ENCODE measurements at places on chromosomes 12 and 14.

GRCh38 chr14:88482524-88482923 is 72.3 kb downstream of the PTPN21 start:
- DNase-seq, result no peak

DNA sequence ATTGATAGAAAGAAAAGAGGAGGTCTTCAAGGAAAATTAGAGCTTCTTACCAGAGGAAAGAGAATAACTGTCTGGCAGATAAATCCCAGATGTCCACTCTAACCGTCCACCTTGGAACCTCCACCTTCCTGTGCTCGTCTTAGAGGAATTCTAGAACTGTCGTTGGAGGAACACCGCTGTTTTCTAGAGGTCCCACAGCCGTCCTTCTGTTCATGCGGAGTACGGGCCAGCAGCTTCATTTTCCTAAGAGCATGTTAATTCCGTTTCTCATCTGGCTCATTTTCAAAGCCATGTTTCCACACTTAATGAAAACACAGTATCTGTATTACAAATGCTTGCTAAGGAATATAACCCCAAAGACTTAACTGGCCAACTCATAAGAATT is 107.9 kb upstream of the ESRRB start:
- DNase-seq, result no peak

DNA sequence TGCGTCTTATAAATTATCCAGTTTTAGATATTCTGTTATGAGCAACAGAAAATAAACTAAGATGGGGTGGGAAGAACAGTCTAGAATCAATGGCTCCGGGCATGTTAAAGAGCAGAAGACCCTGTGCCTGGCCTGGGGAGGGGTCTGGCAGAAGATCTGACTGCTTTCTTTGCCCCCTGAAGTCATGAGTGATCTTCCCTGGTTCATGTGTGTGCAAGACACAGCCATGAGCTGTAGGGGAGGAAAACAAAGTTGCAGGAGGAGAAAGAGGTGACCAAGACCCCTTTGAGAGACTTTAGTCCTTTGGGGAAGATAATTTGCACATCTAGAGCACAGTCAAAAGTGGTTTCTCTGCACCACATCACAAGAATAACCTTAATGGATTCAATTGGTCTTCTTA is 4.8 kb downstream of the LACRT start:
- no peak for DNase-seq

- DNase-seq, result no peak
These were observed 208.6 kb downstream of the BTG1 start for GRCh38 chr12:91937009-91937408.

GRCh38 chr12:53424626-53425514 is 1.2 kb downstream of the AMHR2 start:
- no peak for DNase-seq

DNA sequence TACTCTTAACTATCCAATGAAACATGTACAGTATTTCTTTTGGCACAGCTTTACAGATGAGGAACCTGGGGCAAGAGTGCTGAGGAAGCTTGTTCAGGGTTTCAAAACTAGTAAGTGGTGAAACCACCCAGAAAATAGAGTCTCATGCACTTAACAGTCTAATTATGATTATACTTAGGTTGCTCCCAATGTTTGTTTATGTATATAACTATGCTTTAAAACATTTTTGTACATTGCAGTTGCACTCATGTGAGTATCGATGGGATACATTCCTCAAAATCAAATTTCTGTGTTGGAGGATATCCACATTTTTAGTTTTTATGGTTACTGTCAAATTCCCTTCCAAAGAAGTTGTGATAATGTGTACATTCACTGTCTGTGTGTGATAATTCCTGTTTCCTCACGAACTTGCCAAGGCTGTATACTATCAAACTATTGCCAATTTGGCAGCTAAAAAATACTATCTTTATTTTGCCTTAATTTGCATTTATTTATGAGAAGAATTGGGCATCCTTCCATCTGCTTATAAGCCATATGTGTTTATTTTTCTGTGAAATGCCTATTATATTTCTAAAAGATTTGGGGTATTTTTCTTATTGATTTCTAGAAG is 143.9 kb upstream of the SSTR1 start:
- no peak for DNase-seq
